ENCODE measurements at places on chromosomes 4 and X.

DNA sequence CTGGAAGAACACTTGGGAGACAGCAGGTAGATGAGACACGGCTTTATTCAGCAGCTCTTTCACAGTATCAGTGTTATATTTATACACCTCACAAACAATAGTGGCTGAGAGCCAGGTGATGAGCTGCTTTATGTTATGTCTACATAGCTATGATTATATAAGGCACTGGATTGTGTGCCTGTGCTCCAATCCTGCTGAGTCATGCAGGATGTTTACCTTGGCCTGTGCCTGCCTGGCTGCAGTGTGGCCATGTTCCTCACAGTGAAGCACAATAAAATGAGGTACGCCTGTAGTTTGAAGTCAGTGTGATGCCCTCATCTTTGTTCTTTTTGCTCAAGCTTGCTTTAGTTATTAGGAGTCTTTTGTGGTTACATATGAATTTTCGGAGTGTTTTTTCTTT lies 31.3 kb downstream of the CXCL13 start:
- DNase-seq, result peak; percentile 20

DNA sequence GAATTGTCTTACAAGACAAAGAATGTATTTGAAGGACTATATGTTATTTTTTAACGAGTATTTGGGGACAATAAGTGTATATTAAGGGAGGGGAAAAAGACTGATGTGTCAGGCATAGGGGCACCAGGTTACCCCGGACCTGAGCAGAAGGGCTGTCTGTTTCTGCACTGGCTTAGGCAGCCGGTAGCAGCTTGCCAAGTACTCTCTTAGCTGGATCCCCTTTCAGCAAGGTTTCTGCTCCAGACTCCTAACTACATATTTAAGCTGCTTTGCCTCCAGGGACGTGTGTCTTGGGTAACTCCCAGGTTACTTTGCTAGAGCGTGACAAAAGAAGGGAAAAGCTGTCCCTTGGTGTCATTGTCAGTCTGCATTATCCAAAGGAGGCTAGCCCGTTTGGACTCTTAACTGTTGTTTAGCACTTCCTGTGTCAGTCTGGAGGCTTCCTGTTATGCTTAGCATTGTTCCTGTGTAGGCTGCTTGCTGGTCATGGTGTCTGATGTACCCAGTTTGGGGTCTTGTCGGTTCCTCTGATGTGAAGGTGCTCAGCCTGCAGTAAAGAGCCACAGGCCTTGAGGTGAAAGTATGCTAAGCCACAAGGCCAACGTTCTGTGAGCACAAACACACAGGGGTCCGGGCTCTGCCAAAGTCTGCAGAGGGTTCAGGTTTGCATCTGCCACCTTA lies 11.6 kb downstream of the CXCR3 start:
- DNase-seq, result no peak

DNA sequence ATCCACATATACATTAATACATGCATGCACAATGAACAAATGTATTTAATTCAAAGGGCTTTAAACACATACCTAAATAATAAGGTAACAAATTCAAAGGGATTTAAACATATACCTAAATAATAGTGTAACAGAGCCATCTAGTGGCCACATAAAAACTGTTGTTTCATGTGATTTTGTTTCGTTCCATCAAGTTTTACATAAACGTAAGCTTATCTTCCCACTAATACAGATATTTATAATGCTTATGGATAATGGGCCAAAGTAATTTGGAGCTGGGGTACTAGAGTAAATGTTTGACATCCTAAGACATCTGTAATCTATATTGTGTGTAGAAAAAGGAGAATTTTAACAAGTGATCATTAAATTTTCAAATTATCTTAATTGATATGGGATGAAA lies 82.3 kb downstream of the PRSS12 start:
- no peak for DNase-seq

GRCh38 chr4:899556-899906 lies 32.6 kb downstream of the GAK start:
- DNase-seq, result no peak

GRCh38 chr4:79687006-79687405 lies 279.0 kb upstream of the GK2 start:
- DNase-seq, result no peak

- no peak for DNase-seq
Observed at GRCh38 chrX:40158036-40158706, 60.4 kb upstream of the BCOR start.

GRCh38 chrX:132909643-132910042 lies 48.8 kb downstream of the HS6ST2 start:
- no peak for DNase-seq

DNA sequence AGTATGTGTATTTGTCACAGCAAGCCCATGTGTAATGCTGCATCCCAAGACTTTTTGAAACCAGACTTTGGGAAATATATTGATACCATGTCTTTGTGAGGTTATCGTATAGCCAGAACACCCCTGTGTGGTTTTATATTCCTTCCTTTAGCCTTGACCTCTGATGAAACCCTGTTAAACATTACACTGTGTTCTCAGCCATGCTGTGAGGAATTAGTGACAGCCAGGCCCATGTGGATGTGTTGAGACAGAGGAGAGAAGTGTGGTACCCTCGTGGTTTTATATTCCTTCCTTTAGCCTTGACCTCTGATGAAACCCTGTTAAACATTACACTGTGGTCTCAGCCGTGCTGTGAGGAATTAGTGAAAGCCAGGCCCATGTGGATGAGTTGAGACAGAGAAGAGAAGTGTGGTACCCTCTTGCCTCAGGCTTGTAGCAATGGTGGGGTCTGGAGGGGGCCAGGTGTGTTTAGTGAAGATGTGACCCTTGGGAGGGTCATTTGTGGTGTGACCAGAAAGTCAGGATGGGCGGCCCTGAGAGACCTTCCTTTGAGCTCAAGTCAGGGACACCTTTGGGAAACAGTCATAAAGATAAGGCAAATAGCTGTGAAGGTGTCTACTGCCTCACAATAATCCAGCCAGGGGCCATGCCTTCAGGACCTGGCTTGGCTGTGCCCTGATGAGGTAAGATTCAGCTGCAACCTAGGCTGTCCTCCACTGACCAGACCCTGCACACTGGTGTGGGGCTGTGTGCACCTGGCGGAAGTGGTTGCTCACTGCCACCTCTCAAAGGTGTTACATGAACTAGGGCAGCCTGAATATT lies 110.0 kb downstream of the IRF2 start:
- DNase-seq, result no peak

DNA sequence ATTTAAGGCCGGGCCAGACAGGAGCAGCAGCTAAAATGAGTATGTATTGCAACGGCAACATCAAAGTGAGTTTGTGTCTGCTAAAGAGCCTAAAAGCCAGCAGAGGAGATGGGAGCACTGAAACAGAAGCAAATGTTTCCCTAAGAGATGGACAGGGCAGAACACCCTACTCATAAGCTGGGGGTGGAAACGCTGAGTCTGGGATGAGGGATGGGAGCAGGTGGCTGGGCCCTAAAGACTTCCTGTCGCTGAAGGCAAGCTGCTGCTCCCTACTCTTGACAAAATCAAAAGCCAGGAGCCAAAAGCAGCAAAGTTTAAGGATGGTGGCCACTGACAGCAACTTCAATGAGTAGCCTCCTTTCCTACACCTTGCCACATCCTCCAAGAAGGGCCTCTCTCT lies 40.6 kb upstream of the NAP1L5 start:
- DNase-seq, result no peak

GRCh38 chr4:150782311-150782710 lies 200.4 kb downstream of the MAB21L2 start:
- no peak for DNase-seq

DNA sequence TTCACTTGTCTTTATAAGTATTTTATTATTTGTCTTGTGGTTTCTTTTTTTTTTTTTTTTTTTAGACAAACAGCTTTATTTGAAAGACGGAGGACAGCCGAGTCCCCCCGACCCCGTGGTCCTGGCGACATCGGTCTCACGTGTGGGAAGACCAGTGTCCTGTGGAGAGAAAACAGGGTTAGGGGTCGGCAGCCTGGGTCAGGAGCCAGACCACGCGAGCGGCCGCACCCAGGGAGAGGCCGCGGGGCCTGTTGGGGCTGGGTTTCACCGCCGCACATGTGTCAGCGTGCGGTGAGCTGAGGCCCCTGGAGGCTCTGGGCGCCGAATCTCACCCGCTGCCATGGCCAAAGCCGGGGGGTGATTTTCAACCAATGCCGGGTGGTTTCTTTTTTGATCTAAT lies 17.8 kb upstream of the RAB33B start:
- DNase-seq, result no peak

GRCh38 chrX:106564986-106565385 lies 46.8 kb upstream of the RADX start:
- no peak for DNase-seq

- no peak for DNase-seq
Observed at GRCh38 chr4:8920289-8920965, 48.8 kb upstream of the HMX1 start.

DNA sequence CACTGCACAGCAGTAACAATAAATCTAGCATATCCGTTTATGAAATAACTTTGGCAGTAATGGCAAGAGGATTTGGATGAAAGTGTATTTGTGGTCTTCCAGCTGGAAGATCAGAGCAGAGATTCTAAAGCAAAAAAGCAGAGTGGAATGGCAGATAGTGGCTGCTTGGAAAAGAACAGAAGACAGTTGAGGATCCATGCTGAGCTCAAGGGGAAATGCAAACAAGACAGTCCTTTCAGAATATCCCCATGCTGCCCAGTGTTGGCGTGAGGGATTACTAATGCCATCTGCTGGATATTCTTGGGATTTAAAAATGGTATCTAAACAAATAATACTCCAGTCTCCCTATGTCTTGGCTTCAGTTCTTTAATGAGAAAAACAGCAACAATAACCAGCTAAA lies 629.1 kb upstream of the ATOH1 start:
- DNase-seq, result no peak

GRCh38 chrX:119003462-119003861 lies 29.0 kb downstream of the LONRF3 start:
- no peak for DNase-seq

DNA sequence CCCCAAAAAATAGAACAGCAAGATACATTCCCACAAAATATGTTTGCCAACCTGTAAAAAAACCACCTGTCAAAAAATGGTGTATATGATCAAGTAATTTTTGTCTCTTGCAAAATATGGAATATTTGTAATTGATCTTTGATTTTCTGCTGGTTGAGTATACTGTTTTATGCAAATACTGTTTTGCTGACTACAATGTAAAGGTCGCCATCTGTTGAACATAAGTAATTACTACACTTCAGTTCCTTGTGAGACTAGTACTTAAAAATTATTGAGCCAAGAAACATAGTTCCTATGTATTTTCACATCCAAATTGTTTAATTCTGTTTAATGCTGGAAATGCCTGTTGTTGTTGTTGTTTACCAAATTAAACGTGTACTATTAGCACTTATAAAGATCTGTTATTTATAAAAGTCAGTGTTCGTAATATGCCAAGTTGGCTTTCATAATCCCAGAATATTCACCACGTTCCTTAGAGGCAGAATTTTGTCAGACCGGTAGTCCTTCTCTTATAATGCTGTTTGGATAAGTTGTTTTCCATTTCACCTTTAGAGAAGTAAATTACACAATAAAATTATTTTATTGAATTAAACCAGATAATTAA lies 144.2 kb downstream of the PDLIM5 start:
- DNase-seq, result no peak

DNA sequence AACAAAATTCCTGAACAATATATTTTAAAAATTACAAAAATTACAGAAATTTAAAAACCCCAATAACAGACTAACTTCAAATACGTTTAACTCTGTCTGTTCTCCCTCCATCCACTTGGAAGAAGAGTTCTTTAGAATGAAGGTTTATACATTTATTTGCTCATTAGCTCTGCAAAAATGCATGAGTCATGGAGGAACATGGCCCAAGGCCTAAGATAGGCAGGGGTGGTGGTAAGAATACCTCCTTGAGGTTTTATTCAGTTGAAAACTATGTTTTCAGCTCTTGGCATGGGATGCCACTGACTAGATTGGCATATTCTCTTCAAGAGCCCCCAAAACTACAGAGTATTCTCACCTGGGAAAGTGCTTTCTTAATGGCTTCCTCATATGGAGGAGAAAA lies 8.8 kb upstream of the LRRC66 start:
- DNase-seq, result peak; percentile 29

- no peak for DNase-seq
Observed at GRCh38 chrX:114508756-114509155, 75.1 kb upstream of the HTR2C start.

GRCh38 chrX:21865436-21865835 lies 9.6 kb downstream of the YY2 start:
- no peak for DNase-seq

DNA sequence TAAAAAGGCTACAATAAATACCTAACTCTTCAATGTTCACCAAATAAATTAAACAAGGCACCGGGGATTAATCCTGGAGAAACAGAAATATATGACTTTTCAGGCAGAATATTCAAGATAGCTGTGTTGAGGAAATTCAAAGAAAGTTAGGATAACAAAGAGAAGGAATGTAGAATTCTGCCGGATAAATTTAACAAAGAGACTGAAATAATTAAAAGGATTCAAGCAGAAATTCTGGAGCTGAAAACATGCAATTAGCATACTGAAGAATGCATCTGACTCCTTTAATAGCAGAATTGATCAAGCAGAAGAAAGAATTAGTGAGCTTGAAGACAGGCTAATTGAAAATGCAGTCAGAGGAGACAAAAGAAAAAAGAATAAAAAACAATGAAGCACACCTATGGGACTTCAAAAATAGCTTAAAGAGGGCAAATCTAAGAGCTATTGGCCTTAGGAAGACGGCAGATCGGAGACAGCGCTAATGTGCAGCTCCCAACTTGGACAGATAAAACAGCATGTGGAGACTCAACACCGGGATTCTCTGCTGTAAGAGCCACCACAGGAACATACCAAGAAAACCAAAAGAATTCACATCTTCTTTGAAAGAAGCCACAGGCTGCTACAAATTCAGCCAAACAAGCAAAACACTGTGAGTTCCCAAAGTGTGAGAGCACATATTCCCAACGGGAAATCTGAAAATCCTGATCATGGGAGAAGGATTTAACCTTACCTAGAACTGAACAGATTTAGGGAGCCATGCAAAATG lies 1290.9 kb downstream of the PCDH18 start:
- no peak for DNase-seq

DNA sequence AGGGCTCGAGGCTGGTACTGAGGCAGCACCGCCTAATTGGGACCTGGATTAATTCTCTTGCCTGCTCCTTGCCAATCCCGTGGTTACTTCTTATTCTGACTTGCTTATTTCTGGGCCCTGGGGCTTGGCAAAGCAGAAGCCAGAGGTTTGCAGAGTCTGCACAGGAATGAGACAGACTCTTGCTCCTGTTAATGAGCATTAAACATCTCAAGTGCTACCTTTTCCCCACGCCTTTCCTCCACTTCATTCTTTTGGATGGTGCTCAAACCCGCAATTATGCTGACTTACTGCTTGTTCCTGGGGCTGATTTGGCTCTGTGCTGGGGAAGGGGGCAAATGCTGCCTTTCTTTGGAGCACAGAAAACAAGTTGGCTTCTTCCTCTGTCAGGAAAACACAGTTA lies 16.5 kb upstream of the STOX2 start:
- DNase-seq, result no peak

DNA sequence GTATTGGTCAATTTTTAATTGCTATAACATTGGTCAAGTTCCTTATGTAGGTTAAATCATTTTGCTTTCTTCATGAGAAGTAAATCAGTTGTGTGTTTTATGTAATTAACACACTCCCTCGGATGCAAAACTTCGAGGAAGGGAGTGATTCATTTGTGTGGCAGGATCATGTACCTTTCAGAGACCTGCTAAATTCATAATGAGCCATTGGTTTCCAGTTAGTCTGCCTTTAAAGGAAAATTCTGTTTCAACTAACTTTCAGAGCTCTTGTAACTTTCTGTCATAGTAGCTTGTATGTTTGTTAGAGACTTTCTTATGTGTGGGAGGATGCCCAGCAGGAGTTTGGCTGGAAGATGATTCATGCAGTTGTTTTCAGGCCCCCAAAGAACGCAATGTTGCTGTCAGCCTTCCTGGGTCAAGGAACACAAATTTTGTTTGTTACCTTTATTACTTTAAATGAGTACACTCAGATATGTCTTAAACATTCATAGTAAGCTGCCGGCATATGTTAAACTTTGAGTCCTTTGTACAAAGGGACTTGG lies 72.1 kb downstream of the GPR101 start:
- DNase-seq, result no peak

All from AG09309 (cell line).